ENCODE measurements at places on chromosomes 11 and 22.

- no peak for DNase-seq
Measured at GRCh38 chr11:128379587-128380580, 207.5 kb downstream of the ETS1 start.

- no peak for DNase-seq
Measured at GRCh38 chr11:131938351-131938751, 567.9 kb downstream of the NTM start.

- no peak for DNase-seq
Measured at GRCh38 chr11:100632941-100633452, 54.1 kb upstream of the ARHGAP42 start.

DNA sequence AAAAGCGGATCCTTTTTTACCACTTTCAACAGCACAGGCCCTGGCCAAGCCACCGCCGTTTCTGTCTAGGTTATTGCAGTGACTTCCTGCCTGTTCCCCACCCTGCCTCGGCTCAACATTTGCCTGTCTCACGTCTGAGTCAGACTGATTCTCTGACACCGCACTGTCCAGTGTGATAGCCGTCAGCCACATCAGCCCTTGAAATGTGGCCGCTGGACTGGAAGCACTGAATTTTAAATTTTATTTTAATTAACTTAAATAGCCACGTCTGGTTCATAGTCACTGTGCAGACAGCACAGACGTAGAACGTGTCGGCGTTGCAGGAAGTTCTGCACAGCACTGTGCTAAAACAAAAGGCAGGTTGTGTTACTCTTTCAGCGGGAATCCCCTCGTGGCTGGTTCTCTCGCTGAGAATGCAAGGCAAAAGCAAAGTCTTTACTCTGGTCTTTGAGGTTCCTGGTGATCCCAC lies 56.3 kb upstream of the ADSL start:
- peak; percentile 21 for DNase-seq

- peak; percentile 76 for DNase-seq
Measured at GRCh38 chr11:66744485-66745355, 15.7 kb upstream of the SPTBN2 start.

Measured in stimulated activated CD8-positive, alpha-beta memory T cell treated with anti-CD3 and anti-CD28 coated beads, Interleukin-7, amount 100 ng/mL, for 1 hour (primary cell).